ENCODE measurements at places on chromosomes 2 and 18.

GRCh38 chr18:22643731-22644130 is 226.0 kb upstream of the CTAGE1 start:
- DNase-seq, result no peak

- no peak for DNase-seq
Measured at GRCh38 chr2:168849610-168850009, 40.6 kb downstream of the SPC25 start.

DNA sequence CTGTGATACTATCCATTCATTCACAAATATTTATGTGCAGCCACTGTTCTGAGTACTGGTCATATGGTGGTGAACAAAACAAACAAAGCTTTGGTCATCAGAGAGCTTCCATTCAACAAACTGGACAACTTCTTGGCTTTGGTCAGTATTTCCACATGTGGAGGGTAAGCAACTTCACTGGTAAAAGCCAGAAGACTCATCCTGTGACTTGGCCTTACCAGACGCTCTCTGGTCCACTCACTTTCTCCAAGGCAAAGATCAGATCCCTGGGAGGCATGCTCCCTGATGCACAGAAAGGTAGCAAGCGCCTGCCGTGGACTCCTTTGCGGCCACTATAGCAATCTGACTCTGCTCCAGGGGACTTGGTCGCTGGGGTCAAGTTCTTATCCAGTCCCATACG is 179.5 kb downstream of the EN1 start:
- DNase-seq, result no peak

GRCh38 chr2:163856941-163857340 is 121.1 kb upstream of the FIGN start:
- DNase-seq, result no peak

GRCh38 chr18:32301361-32301760 is 111.5 kb downstream of the MEP1B start:
- no peak for DNase-seq

DNA sequence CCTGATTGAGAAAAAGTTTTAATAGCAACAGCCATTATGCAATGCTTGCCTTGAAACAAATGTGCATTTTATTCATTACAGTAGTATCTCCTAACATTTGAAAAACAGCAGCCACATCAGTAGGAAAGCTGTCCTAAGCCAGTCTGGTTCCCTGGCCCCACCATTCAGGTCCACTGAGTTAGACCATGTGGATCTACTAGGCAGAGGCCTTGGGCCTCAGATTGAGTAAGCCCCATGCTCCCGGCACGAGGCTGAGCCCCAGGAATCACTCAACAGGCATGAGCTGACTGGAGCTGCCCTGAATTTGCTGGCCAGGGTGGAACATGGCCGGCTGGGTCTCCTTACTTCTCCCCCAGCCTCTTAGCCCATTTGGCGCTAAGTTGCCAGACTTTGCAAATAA is 103.4 kb downstream of the ZFP36L2 start:
- DNase-seq, result no peak

- DNase-seq, result no peak
Measured at GRCh38 chr2:151048331-151049054, 213.2 kb downstream of the RBM43 start.

- DNase-seq, result no peak
Measured at GRCh38 chr2:196322973-196323810, 151.8 kb upstream of the STK17B start.

- DNase-seq, result no peak
Measured at GRCh38 chr2:26595146-26595545, 46.0 kb downstream of the CIB4 start.

DNA sequence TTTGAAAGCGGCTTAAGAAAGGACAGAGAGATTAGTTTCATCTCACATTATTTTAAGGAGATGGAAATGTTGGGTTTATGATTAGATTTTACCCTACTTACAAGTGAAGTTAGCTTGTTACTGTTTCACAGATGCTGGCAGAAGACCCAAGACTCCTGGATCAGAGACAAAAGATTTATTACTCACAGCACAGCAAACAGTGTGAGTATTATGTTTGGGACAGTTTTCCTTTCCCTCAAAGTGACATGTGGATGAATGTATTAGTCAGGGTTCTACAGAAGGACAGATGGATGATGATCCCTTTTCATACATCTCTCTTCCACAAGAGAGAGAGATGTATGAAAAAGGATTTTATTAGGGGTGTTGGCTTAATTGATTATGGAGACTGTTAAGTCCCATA is 281.8 kb upstream of the CDH2 start:
- no peak for DNase-seq

- DNase-seq, result no peak
Measured at GRCh38 chr2:173390036-173390435, 35.4 kb downstream of the CDCA7 start.

DNA sequence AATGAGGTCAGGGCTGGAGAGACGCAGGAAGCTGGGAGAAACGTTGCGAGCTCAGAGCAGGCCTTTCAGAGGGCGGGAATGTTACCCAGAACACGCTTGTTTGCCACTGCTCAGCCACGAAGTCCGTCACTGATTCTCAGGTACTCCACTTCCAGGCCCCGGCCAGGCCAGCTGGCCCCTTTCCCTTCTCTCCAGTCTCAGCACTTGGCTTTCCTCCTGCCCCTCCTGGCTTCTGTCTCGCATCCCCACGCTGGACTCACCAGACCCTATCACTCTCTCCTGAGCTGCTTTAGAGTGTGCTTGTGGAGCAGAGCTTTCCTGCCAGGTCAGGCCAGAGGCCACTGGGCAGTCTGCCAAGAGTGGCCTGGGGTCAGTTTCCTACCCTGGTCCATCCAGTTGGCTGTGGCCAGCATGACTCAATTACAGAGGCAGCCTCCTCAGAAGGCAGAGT is 151.4 kb downstream of the TWIST2 start:
- no peak for DNase-seq

GRCh38 chr2:236127010-236127409 is 41.2 kb downstream of the GBX2 start:
- no peak for DNase-seq
